ENCODE measurements at places on chromosomes 2 and 18.

DNA sequence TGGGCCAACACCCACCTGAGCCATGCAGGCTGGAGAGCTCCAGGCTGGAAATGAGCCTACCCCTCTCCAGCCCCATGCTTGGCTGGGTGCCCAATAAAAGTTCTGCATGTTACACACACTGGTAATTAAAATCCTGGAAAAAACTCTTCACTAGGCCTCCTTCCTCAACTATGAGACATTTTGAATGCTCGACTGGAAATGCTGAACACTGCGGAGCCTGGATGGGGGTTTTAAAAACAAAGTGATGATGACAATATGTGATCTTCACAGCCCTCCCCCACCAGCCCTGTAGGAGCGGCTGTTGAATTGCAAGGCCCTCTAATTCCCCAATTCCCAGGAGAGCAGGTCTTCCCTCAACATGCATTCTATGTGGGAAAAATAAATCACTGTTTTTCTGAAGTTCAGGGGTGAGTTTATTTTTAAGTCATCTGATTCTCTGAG, 179.2 kb downstream of the TTC32 start:
- DNase-seq, result no peak

- no peak for DNase-seq
Measured at GRCh38 chr18:10474309-10474708, 19.9 kb downstream of the APCDD1 start.

- DNase-seq, result no peak
Measured at GRCh38 chr2:176645494-176645893, 376.3 kb downstream of the MTX2 start.

DNA sequence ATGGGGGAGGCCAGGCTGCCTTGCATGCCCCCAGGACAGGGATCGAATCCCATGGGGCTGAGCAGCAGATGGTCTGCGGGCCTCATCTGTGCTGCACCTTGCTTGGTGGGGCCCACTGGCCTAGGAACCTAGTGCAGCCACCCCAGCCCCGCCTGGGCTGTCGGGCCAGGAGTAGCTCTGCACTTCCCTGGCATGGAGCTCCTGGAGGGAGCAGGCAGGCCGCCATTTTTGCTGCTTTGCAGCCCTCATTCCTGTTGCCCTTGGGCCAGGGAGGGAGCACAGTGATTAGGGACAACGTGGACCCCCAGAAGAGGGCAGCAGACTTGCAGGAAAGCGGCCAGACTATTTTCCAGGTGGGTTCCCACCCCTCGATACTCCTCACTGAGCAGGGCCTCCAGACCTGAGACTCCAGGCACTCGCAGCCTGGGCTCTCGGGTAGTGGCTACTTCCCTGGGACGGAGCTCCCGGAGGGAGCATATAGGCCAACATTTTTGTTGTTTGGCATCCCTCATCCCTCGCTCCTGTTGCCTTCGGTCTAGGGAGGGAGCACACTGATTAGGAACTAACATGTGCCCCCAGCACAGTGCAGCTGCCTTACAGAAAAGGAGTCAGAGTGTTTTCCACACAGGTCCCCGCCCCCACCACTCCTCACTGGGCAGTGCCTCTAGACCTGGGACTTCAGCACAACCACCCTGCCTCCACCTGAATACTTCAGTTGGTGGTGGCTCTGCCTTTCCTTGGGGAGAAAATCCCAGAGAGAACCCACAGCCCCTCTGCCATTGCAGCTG, 99.5 kb downstream of the MAIP1 start:
- no peak for DNase-seq

GRCh38 chr18:44502790-44503189, 177.9 kb upstream of the SETBP1 start:
- no peak for DNase-seq

GRCh38 chr2:44929735-44930273, 11.7 kb upstream of the SIX3 start:
- no peak for DNase-seq

- DNase-seq, result no peak
Measured at GRCh38 chr2:63992061-63992685, 27.1 kb downstream of the VPS54 start.

GRCh38 chr2:66729416-66730330, 294.7 kb downstream of the MEIS1 start:
- no peak for DNase-seq

GRCh38 chr2:132424526-132425121, 8.0 kb downstream of the GPR39 start:
- no peak for DNase-seq

DNA sequence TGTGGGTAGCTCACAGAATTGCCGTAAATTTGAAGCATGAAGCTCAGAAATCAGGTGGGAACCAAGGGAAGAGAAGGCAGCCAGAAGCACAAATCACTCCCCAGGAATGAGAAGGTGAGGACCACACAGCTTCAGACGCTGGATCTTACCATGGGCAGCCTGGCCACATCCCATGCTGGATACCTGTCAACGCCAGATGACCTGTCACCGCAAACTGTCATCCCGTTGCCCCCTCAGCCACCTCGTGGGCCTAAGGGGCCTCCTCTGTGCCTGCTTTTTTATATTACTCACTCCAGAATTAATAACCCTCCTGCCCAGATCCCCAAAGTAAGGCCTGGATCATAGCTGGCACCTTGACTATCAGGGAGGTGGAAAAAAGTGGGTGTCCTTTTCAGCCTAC, 129.9 kb upstream of the MSH6 start:
- no peak for DNase-seq

GRCh38 chr2:97812931-97813330, 99.6 kb downstream of the ZAP70 start:
- DNase-seq, result no peak

DNA sequence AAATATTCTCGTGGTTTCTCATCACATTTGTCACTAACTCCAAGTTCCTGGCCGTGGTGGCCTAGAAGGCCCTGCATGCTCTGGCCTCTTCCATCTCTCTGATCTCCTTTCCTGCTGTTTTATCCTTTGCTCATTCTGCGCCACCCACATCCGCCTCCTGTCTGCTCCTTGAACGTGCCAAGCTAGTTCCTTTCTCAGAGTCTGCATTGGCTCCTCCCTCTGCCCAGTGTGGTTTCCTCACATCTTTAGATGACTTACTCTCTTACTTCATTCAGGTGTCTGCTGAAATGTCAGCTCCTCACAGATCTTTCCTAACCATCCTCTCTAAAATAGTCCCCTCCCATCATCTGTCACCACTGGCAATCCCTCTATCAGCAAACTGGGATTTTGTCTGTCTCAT, 158.6 kb upstream of the RBMS1 start:
- DNase-seq, result no peak

DNA sequence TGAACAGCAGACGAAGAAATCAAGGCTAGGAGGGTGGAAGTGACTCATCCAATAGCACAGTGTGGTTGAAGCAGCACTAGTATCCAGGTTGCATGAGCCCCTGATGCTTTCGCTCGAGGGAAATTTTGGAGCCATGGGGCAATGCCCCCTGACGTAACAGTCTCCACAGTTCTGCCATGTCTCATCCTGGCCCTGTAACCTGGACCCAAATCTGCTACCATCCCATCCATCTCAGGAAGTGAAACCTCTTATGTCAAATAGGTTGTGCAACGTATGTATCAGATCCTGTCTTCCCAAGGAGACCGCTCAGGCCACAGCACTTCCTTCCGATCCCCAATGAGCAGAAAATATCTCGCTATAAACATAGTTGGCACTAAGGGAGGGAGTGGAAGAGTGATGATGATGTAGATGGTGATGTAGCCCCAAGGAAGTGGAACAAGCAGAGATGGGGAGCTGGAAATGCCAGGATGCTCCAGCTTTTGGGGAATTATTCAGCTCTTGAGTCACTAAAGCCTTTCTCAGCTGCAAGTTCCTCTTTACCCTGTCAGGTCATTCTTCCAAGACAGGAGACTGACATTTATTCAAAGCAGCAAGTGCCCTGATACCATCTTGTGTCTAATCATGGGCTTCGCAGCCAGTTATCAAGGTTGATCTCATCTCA, 3.0 kb upstream of the IL1B start:
- DNase-seq, result no peak

DNA sequence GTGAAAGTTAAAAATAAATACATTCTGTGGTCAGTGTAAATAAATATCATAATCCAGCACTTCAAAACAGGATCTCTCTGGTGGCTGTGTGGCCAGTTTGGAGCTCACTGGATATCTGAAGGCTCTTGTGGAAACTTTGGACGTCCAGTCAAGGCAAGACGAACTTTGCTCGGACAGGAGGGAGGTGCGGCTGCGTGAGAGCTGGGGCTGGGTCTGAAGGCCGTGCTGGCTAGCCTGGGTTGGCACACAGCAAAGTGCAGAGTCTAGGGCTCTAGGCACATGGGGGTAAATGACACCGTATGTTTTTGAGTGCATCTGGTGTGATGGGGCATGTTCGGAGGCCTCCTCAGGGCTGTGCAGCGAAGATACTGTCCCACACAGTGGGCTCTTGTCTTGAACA, 78.9 kb upstream of the TXNDC2 start:
- DNase-seq, result no peak

DNA sequence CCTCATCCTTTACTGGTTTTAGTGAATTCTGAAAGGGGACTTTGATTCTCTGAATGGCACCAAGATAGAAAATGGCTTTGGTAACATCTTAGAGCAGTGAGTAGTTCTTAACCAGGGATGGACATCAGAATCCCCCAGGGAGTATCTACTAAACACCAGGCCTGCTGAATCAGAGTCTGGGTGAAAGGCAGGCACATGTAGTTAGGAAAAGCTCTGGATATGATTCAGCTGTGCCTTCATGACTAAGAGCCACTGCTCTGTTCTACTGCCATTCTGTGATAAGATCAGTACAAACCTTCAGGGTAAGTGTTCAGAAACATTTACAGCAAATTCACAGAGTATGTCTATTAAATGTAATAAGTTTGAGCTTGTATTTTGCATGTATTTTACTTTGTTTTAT, 46.2 kb upstream of the B3GNT2 start:
- DNase-seq, result no peak

GRCh38 chr18:62458868-62459716, 63.7 kb upstream of the ZCCHC2 start:
- no peak for DNase-seq

DNA sequence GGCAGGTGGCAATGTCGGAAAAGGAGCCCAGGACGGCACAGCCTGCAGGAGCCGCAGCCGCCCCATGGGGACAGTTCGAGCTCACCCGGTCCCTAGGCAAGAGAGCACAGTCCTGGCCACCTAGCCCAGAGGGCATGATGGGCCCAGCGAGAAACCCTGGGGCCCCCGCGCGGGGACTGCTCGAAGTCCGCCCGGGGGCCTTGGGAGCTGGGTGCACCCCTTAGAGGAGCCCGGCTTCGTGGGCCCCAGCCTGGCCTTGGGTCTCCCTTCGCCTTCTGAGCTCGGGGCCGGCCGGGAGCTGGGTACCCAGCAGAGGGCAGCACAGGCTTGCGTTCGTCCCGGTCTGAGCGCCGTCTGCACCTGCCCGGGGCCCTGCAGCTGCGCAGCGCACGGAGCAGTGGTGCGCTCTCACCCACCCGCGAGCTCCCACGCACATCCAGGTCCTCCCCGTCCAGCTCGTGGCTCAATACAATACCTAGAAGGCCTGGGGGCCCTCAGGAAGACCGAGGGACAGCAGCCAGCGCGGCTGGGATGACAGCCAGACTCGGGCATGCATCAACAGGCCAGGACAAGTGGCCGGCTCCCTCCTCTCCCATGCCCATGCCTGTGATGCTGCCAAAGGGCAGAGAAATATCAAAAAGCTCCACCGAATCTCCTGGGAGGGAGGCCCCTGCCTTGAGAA, 96.2 kb upstream of the ZNF532 start:
- peak; percentile 73 for DNase-seq

GRCh38 chr18:72114801-72115594, 429.1 kb downstream of the CBLN2 start:
- no peak for DNase-seq

- DNase-seq, result no peak
Measured at GRCh38 chr2:53182601-53183000, 585.0 kb upstream of the CHAC2 start.

DNA sequence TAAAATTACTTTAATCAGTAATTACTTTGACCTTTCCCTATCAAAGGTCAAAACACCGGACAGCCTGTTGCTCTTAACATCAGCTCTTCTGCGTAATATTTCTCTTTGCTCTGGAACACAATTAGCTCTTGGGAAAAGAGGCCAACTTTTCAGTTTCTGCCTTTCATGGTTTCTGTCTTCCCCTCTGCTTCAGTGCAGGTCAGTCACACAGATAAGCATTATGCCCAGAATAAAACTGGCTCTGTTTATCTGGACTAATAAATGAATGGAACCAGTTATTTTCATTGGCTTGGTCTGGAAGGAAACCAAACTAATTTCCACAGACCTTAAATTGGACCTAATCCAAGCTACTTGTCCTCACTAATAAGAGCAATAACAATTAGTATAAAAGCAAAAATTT, 26.2 kb upstream of the GALNT3 start:
- no peak for DNase-seq

DNA sequence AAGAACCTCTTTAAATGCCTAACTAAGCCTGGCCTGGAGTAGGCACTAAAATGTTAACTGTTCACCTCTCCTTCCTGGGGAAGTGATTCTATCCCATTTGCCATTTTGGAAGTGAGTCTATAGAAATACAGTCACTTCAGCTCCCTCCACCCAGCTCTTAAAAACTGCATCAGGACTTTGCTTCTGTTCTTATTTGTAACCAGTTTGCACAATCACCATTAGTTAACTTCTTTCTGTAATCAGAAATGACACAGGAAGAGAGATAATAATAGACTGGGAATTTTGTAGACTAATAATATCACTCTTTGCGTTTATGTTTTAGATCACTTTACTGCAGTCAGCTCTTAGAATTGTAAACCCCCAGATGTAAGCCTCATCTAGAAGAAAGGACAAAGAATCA, 16.0 kb upstream of the MARCO start:
- no peak for DNase-seq

- DNase-seq, result no peak
Measured at GRCh38 chr2:219021591-219021990, 19.7 kb downstream of the CFAP65 start.

- no peak for DNase-seq
Measured at GRCh38 chr2:157830696-157831570, 45.2 kb downstream of the ACVR1 start.

DNA sequence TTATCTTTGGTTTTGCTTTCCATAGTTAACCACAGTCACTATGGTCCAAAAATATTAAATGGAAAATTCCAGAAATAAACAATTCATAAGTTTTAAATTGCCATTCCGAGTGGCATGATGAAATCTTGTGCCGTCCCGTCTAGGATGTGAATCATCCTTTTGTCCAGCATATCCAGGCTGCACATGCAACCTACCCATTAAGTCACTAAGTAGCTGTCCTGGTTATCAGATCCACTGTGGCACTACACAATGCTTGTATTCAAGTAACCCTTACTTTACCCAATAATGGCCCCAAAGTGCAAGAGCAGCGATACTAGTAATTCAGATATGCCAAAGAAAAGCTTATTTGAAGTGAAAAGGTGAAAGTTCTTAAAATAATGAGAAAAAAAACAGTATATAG, 10.7 kb downstream of the USP34 start:
- DNase-seq, result no peak

GRCh38 chr2:57981083-57981768, 65.4 kb upstream of the VRK2 start:
- DNase-seq, result no peak

- DNase-seq, result no peak
Measured at GRCh38 chr2:31886700-31887099, 124.1 kb downstream of the MEMO1 start.

- no peak for DNase-seq
Measured at GRCh38 chr2:176094349-176094748, 1.8 kb downstream of the HOXD13 start.
